ENCODE measurements at places on chromosomes 6 and 20. TPM values are rescaled to one million over a fixed set of nuclear protein-coding genes. Genes with fewer than 3 reads are reported as not detected.

The TXLNB gene
- not detected for total RNA-seq

GRCh38 chr6:113856625-113857555 is at the start of gene MARCKS:
TSS of gene MARCKS (plus strand) at chr6:113857345. CDS start at chr6:113857746, 401 bp downstream.
- peak; percentile 86 for DNase-seq

The RAB44 gene
- not detected for total RNA-seq

DNA sequence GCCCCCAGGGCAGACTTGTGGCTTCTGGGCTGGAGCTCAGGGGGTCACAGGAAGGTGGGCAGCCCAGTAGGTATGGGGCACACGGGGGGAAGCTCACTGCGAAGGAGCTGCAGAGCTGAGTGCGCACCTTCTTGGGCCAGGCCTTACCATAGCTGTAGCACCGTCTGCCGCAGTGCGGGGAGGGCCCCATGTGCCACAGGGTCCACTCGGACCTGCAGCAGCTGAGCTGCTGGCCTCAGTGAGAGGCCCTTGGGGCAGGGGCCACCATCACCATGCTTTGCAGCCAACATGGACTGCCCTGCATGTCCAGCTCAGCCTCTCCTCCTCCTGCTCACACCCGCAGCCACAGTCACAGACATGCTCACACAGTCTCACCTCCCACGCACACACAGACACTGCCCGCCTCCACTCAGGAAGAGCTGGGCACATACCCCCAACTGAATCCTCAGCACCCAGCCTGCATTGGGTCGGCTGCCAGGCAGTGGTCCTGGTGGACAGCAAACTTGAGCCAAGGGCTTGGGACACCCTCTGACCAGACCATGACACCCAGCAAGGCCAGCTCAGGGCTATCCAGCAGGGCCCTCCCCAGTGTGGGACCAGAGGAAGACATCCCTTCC is 35.3 kb downstream of the YTHDF1 start:
- DNase-seq: no peak

The MAP1LC3A gene
- total RNA-seq: 3.9 TPM

The THBD gene
- total RNA-seq: 2.0 TPM

The MAP7 gene
- total RNA-seq: 20.8 TPM

DNA sequence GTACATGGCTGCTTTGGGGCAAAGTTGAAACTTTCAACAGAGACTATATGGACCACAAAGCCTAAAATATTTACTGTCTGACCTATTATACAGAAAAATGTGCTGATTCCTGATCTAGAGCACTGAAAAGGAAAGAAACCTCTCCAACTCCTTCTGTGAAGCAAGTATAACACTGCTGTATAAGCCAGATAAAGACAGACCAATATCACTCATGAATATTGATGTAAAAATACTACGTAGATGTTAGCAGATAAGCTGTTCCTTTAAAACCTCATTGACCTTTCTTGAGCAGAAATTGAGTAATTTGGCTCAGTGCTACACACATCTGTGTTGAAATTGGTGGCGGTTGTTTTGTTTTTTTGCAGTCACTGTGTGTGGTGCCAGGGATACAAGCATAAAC is 69.9 kb upstream of the HDAC2 start:
- no peak for DNase-seq

The ADGRF5 gene
- 0.03 TPM for total RNA-seq

GRCh38 chr20:30175681-30176080 is 1081.8 kb upstream of the DEFB115 start:
- no peak for DNase-seq

DNA sequence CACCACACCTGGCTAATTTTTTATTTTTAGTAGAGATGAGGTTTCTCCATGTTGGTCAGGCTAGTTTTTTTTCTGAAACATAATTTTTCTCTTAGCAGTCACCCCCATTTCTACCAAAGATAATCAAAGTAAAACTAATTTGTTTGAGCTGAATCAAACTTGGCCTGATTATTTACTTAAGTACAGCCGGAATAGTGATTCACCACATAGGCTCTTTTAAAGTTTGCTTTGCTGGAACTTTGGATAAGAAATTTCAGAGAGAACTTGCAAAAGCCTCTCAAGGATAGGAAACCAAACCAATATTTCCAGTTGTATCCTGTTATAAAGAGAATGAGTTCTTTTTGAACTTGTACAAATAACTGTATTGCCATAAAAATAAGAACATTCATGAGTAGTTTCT is 105.0 kb upstream of the SYNCRIP start:
- DNase-seq: peak; percentile 2

GRCh38 chr6:168033791-168034190 is 36.3 kb downstream of the KIF25 start:
- no peak for DNase-seq

The GCM1 gene
- total RNA-seq: not detected

DNA sequence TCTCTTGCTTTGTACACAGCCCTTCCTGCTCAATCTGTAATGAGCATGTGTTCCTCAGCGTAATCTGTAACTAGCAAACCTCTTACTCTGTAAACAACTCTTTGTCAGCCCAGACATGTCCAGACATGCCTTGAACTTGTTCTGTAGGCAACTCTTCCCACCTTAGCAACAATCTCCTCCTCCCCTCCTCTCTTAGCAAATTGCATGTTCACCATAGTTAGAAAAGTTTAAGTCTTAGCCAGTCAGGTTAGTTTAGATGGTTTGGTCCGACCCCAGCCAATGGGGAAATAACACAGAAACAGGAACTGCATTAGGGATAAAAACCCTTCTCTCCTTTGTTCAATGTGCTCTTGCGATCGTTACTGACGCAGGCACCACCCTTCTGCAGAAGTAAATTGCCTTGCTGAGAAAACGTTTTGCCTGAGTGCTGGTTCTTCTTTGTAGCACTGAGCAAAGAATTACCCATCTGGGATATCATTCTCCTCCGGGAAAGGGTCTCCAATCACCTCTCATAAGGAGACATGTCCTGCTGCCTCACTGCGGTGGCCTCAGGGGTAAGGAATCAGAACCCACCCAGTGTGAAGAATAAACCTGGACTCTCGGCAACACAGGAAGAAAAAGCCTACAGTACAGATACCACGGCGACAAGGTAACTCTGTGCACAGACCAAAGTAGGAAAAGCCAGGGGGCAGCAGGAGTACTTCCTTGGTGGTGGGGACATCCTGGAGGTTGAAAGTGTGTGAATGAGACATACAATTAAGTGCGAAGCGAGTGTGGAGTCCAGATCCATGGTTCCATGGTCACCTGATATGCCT is 26.2 kb downstream of the PLN start:
- peak; percentile 40 for DNase-seq

The CLPSL1 gene
- not detected for total RNA-seq
